ENCODE measurements at places on chromosomes 2 and 18. TPM values are rescaled to one million over a fixed set of nuclear protein-coding genes. Genes with fewer than 3 reads are reported as not detected.

DNA sequence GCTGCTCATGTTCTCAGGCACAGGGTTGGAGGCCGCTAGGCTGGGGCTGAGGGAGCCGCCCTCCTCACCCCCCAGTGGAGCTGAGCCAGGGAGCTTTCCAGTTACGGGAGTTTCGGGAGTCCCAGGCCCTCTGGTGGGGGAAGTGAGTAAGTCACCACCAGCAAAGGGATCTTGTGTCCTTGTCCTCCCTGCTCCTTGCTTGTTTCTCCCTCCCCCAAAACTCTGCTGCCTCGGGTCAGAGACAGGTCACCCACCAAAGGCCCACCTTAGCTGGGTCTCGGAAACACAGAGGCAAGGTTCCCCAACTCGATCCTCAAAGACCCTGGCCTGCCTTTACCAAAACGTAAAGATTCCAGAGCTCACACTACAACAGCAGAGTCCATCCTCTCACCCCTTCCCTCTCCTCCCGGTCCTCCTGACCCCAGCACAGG, 60.5 kb upstream of the POMC start:
- no peak overlapping the region for H3K4me3 ChIP-seq
- peaks cover 28% of the 10 kb centered on the region for H3K36me3 ChIP-seq
- no peaks in the 10 kb centered on the region for H3K27me3 ChIP-seq
- DNase-seq = no peak
- H3K27ac ChIP-seq = no peak overlapping the region

- H3K36me3 ChIP-seq = no peaks in the 10 kb centered on the region
- DNase-seq = no peak
- H3K4me1 ChIP-seq = no peaks in the 10 kb centered on the region
- no peak overlapping the region for H3K4me3 ChIP-seq
- no peak overlapping the region for H3K27ac ChIP-seq
Observed at GRCh38 chr2:235723811-235724465, 230.1 kb downstream of the AGAP1 start.

KCNF1 gene
- total RNA-seq = not detected

GRCh38 chr2:230759481-230760167, 47.0 kb downstream of the CAB39 start:
- DNase-seq = no peak
- H3K27me3 ChIP-seq = no peaks in the 10 kb centered on the region
- H3K36me3 ChIP-seq = peaks cover 58% of the 10 kb centered on the region
- H3K4me1 ChIP-seq = peaks cover 60% of the 10 kb centered on the region

CFAP65 gene
- not detected for total RNA-seq

SERPINB4 gene
- total RNA-seq = not detected

DNA sequence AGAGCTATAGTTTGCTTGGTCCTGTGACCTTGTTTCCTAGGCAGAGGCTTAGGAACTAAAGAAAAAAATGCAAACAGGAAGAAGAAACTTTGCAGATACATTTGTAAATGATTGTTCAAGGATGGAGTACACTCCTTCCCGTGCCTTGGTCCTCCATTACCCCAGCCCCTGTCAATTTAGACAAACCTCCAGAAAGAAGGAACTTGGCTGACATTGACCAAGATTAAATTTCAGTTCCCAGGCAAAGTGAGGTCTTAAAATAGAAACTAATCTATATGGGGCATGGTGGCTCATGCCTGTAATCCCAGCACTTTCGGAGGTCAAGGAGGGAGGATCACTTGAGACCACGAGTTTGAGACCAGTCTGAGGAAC, 179.9 kb upstream of the FN1 start:
- H3K36me3 ChIP-seq = no peaks in the 10 kb centered on the region
- DNase-seq = no peak
- peaks cover 4% of the 10 kb centered on the region for H3K27me3 ChIP-seq
- H3K27ac ChIP-seq = no peak overlapping the region
- no peak overlapping the region for H3K4me3 ChIP-seq

COL3A1 gene
- total RNA-seq = 0.43 TPM

DNA sequence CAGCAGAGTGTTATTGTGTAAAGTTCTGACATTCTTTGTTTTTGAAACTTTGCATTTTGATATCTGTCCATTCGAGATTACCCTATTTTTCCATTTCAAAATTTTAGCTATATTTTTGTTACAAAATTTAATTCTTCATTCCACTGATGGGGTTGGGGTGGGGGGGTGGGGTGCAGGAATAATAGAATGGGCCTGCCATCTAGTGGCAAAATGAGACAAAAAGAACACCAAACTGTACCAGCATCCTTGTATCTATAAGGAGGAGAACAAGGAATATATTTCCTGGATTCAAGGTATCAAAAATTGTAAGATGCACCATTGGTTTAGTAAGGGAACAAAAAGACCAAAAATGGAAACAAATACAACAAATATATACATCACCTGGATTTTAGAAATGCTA, 27.9 kb upstream of the TTR start:
- H3K27me3 ChIP-seq = no peaks in the 10 kb centered on the region
- no peak overlapping the region for H3K4me3 ChIP-seq
- DNase-seq = no peak

ADGRF3 gene
- total RNA-seq = 3.1 TPM

GRCh38 chr2:43417300-43417699, 178.5 kb downstream of the THADA start:
- peaks cover 7% of the 10 kb centered on the region for H3K4me1 ChIP-seq
- no peak for DNase-seq
- H3K36me3 ChIP-seq = peaks cover 52% of the 10 kb centered on the region
- no peak overlapping the region for H3K27ac ChIP-seq
- H3K27me3 ChIP-seq = no peaks in the 10 kb centered on the region

RGPD4 gene
- 0.07 TPM for total RNA-seq

- DNase-seq = no peak
- no peak overlapping the region for H3K4me3 ChIP-seq
- H3K27ac ChIP-seq = no peak overlapping the region
- peaks cover 8% of the 10 kb centered on the region for H3K27me3 ChIP-seq
Observed at GRCh38 chr2:238116298-238117198, 16.4 kb downstream of the ESPNL start.

SPTBN1 gene
- total RNA-seq = 67.9 TPM

DNA sequence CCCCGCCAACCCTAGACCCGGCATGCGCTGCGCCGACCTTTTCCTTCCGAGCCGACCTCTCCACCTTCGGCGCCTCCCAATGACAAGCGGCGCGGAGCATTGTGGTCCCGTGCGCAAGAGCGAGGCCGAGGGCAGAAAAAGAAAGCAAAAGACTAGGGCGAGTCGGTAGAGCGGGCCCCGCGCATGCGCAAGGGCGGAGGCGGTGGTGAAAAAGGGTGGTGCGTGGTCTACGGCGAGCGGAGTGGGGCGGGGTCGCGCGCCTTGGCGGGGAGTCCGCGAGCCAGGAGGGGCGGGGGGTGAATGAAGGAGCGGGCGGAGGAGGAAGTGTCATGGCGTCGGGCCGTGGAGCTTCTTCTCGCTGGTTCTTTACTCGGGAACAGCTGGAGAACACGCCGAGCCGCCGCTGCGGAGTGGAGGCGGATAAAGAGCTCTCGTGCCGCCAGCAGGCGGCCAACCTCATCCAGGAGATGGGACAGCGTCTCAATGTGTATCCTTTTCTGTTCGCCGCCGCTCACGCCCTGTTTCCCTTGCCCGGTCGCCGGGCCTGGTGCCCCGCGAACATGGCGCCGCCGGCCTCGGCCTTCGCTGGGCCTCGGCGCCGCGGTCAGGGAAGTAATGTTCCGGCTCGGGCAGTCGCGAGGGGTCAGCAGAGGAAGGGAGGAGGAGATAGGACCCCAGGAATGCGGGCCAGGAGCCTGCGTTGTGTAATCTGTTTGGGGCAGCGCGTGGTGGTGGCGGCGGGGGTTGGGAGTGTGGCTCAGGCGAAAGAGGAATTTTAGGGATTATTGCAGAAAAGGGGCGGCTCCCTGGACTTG, at the start of gene CCNT2:
Gene CCNT2 (plus strand): TSS at position 297 of the 815 bp plus-strand sequence. CDS start 33 bp downstream, at position 330.
- H3K27ac ChIP-seq = peak within 1 kb of the TSS; percentile 98
- peak; percentile 100 for DNase-seq
- H3K36me3 ChIP-seq = peaks cover 29% of the 10 kb centered on the region
- peaks cover 20% of the 10 kb centered on the region for H3K4me1 ChIP-seq

DNA sequence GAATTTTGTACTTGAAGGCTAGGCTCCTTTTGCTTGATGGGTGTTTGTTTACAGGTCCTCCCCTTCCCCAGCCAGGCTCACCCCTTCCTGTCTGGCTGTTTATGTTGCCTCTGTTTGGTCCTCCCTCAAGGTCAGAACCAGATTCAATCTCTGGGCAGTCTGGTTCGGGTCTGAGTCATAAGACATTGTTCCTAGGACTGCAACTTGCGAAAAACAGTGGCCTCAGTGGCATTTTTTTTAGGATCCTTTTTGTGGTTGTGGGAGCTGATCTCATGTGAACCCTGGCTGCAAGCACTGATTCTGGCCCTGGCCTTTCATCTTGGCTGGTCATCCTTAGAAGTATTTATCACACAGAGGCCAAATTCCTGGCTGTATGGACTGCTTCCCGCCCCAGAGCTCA, 370.4 kb downstream of the CLIP4 start:
- no peaks in the 10 kb centered on the region for H3K4me1 ChIP-seq
- no peak for DNase-seq
- no peak overlapping the region for H3K27ac ChIP-seq
- H3K27me3 ChIP-seq = peaks cover 12% of the 10 kb centered on the region

DNA sequence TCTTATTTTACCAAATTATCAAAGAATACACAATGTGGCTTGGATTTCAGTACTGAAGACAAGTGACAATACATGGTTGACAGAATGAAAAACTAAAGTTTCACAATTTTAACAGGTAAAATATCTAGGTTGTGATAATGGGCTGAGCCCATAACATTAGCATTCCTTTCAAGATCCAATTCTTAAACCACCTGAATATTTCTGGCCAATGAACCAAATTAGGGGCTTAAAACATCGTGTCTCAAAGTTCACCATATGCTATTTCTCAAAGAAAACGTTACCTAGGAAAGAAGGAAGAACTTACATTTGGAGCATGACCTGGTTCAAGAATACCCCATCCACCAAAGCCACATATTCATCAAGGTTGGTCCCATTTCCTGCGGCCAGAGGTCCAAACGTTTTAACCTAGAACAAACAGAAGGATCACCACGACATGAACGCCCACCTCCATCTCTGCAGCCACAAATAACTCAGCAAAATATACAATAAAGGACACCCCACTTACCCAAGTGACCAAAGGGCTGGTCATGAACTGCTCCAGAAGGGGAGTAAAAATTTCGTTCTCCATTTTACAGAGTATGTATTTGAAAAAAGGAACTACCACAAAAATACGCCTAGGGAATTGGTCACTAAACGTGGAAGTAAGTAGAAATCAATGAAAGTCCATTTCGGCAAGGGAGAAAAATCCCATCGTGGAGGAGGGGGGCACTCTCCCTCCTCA, 984 bp downstream of the CCDC88A start:
- peak overlapping the region; percentile 91 for H3K4me3 ChIP-seq
- H3K27me3 ChIP-seq = peaks cover 23% of the 10 kb centered on the region
- no peak overlapping the region for H3K27ac ChIP-seq
- no peaks in the 10 kb centered on the region for H3K36me3 ChIP-seq
- peaks cover 27% of the 10 kb centered on the region for H3K4me1 ChIP-seq

GRCh38 chr2:241417626-241418025, 61.5 kb downstream of the FARP2 start:
- no peak overlapping the region for H3K4me3 ChIP-seq
- no peak for DNase-seq
- H3K4me1 ChIP-seq = no peaks in the 10 kb centered on the region
- no peak overlapping the region for H3K27ac ChIP-seq
- H3K27me3 ChIP-seq = no peaks in the 10 kb centered on the region

GRCh38 chr2:195343942-195344530, 313.0 kb upstream of the SLC39A10 start:
- no peak for DNase-seq
- H3K27ac ChIP-seq = no peak overlapping the region

- no peaks in the 10 kb centered on the region for H3K27me3 ChIP-seq
- no peak for DNase-seq
- H3K4me3 ChIP-seq = no peak overlapping the region
- H3K27ac ChIP-seq = no peak overlapping the region
Observed at GRCh38 chr2:107719141-107719540, 107.6 kb upstream of the RGPD4 start.

ACADL gene
- not detected for total RNA-seq

- H3K27ac ChIP-seq = no peak overlapping the region
- peaks cover 7% of the 10 kb centered on the region for H3K36me3 ChIP-seq
- H3K4me1 ChIP-seq = peaks cover 60% of the 10 kb centered on the region
- DNase-seq = no peak
- peaks cover 22% of the 10 kb centered on the region for H3K27me3 ChIP-seq
Observed at GRCh38 chr2:8312861-8313830, 368.7 kb upstream of the ID2 start.

- H3K36me3 ChIP-seq = peaks cover 74% of the 10 kb centered on the region
- H3K4me3 ChIP-seq = no peak overlapping the region
- no peaks in the 10 kb centered on the region for H3K27me3 ChIP-seq
- H3K27ac ChIP-seq = no peak overlapping the region
Observed at GRCh38 chr2:119371111-119371510, 4.3 kb downstream of the DBI start.

DNA sequence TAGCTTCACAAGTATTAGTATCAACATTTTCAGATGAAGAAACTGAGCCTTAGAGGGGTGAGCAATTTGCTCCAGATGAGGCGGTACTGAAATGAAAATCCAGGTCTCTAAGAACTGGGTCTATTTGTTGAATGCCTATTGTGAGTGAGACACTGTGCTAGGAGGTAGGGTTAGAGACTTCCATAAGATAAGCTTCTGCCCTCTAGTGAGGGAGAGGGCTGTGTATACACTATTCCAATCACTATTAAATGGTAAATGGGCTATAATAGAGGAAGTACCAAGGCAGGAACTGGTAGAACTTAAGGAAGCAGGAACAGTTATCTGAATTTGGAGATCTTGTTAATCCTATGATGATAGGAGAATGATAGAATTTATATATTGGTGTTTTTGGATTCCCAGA, 23.6 kb upstream of the GLS start:
- no peak overlapping the region for H3K4me3 ChIP-seq
- DNase-seq = no peak
- H3K27ac ChIP-seq = no peak overlapping the region
- peaks cover 7% of the 10 kb centered on the region for H3K36me3 ChIP-seq

GRCh38 chr2:44188696-44189095, 20.0 kb downstream of the PPM1B start:
- DNase-seq = no peak
- H3K27ac ChIP-seq = no peak overlapping the region
- H3K4me3 ChIP-seq = no peak overlapping the region
- no peaks in the 10 kb centered on the region for H3K27me3 ChIP-seq

All from activated T-helper 2 cell treated with anti-CD3 and anti-CD28 coated beads, Interferon-gamma antibody, Interleukin-2, Interleukin-4, amounts not matched to agents 10 μg/mL and 5 μg/mL and 100 μg/mL, durations not matched to agents 14 hours and 24 hours and 36 hours (primary cell).